Frontal cortex (tissue), 4 donors: ENCODE measurements at places on chromosomes 2 and 18.
A peak's percentile ranks its signal among the peaks of the same experiment; 100 is the strongest.

- no peak for DNase-seq
Measured at GRCh38 chr2:181859123-181859522, 32.4 kb upstream of the ITPRID2 start.

- no peak for DNase-seq
Measured at GRCh38 chr2:656676-657075, 20.5 kb downstream of the TMEM18 start.

DNA sequence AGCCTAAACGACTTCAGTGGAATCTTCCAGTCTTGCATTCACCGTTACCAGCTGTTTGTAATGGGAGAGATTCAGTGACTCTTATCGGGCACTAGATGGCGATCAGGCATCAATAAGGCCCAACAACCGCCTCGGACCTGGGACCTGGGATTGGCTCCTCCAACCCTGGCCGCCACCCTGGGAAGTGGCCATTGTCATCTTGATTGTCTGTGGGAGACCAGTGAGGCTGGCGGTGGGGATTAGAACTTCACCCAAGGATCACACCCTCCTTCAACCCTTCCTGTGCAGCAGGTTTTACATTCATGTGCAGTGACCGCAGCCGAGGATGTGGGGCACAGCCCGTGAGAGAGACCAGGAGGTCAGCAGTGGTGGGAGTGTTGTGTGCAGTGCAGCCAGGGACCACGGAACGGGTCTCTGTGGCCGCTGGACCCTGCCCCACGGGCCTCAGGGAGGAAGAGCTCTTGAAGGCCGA lies 85.3 kb downstream of the SPP2 start:
- peak; percentile 66 for DNase-seq

DNA sequence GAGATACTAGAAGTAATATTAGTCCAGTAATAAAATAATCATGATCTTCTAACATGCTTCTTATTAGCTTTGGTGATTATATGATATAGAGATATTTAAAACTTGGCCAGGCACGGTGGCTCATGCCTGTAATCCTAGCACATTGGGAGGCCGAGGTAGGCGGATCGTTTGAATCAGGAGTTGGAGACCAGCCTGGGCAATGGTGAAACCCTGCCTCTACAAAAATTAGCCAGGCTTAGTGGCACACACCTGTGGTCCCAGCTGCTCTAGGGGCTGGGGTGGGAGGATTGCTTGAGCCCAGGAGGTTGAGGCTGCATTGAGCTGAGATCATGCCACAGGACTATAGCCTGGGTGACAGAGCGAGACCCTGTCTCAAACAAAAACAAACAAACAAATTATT lies 87.0 kb downstream of the WDR7 start:
- no peak for DNase-seq

DNA sequence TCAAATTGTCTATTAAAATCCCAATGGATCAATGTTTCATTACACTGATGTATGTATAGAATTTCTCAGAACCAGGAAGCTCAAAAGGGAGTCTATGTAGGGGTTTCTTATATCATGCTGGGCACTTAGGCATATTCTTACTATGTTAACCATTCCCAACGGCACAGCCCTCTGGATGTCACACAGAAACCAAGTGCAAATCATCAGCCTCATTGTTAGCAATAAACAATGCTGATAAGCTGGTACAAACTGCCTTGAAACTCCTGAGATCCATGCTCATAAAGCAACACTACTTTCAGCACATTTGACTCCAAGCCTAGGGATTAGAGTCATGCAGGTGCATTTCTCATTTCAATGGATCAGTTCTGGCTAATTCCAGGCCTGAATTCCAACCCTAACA lies 730.2 kb upstream of the SLC39A10 start:
- DNase-seq, result no peak
